ENCODE measurements at places on chromosomes 11 and 22.

- no peak for ATAC-seq
Observed at GRCh38 chr22:34427841-34428240, 507.6 kb upstream of the LARGE1 start.

DNA sequence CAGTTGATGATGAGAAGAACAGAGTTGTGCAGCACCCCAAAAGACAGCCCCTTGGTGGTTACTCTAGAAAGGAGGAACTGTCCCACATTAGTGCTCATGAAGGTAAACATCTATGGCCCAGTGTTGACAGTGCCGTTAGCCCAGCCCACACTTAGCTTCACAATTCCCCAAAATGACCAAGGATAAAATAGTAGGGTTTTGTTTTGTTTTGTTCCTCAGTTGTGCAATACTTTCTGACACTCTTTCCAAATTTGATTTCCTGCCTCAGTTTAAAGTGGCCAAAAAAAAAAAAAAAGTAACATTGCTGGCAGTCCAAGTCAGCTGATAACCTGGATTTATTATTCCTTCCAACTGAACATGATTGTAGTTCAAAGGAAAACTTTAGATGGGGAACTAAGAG is 269.4 kb downstream of the TMEM135 start:
- ATAC-seq: peak; percentile 50

GRCh38 chr11:121464352-121464946 is 11.7 kb upstream of the SORL1-AS1 start:
- peak; percentile 78 for ATAC-seq

GRCh38 chr11:61969391-61969758 is 1.9 kb upstream of the FTH1 start:
- no peak for ATAC-seq

- ATAC-seq: no peak
Observed at GRCh38 chr22:46667245-46667623, 47.0 kb downstream of the GRAMD4 start.

GRCh38 chr11:85723088-85723487 is 37.1 kb upstream of the CCDC89 start:
- no peak for ATAC-seq

DNA sequence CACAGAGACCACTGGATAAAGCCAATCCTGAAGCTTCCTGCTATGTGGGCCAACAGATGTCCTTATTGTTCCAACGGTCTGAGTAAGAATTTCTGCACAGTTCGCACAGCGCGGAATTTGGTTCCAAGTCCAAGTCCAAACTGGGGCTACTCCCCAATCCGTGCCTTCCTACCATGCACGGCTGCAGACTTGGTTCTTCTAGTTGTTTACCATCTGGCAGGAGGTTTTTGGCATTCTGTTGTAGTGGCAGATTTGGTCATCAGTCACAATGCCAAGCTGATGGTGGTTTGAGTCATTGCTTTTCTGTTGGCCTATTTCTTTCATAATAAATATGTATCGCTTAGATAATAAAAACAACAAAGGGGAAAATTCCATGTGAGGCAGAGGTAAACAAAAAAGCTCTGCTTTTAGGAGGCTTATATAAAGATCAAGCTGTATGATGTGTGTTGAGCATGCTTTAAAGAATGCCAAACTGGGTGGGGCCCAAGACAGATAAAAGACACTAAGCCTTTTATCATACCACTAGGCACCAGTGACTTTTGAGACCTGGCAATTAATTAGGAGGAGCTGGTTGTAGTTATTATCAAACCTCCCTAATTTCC is 52.5 kb upstream of the SYN3 start:
- ATAC-seq: no peak

GRCh38 chr11:112932593-112932992 is 28.6 kb upstream of the NCAM1 start:
- no peak for ATAC-seq

DNA sequence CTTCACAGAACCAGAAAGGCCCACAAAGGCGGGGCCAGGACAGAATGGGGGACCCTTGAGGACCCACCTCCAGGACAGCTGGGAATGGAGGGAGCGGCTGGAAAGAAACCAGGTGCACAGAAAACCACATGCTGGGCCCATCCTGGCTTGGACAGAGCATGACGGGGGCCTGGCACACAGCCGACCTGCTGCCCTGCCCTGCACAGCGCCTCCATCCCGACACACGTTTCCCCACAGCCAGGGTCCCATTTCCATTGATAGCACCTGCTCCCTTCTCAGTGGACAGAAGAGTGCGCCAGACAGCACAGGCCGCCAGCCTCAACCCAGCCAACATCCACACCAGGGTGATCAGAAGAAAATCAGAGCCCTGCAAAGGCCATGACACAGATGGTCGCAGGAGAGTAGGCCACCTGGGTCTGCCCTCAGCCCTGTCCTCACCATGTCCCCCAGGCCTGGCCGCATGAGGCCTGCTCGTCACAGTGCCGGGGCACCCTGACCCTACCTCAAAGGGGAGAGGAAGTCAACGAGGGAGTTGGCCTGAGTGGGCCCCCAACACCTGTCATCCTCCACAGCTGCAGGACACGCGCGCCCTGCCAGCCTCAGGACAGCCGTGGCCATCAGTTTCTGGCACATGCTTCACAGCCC is 28.1 kb downstream of the BRD1 start:
- ATAC-seq: no peak

DNA sequence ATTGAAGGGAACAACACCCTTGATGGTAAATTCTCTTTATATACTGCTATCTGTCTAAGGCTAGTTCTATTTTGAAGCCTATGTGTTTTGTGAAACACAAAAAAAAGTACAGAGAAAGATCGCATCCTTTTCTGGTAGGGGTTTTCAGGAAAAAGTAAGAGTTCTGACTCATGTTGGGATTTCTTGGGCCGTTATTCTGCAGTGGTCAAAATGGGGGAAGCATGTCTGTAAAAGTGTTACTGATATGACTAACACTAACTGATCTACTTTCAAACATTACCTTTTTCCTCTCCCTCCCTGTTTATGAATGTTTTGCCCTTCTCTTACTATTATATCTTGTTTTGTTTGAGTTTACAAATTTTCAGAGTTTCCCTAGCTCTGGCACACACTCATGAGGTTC is 53.9 kb downstream of the CTNND1 start:
- ATAC-seq: no peak

DNA sequence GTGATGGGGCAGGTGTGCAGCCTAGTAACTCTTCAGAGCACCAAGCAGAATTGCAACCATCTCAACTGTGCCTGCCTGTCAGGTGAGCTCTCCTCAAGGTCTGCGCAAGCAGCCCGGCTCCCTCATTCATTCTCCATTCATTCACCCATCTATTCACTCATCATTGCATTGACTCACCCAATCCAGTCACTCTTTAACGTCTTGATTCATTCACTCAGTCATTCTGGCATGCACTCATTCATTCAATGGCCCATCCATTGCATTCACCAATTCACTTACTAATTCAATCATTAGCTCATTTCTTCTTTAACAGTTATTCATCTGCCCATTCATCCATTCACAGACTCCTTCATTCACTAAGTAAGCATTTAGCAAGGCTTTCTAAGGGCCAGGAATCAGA is 111.8 kb downstream of the PDE2A start:
- ATAC-seq: no peak

DNA sequence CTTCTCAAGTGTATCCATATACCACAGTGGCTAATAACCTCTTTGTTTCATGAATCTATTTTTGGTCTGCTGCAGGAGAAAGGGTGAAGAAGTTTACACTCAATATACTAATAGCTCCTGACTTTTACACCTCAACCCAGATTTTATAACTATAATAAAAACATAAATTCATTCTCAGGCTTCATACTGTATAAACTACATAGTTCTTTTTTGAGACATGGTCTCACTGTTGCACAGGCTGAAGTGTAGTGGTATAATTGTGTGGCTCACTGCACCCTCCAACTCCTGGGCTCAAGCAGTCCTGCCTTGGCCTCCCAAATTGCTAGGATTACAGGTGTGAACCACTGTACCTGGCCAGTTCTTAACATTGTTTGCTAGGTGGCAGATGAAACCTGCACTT is 17.8 kb upstream of the CCDC179 start:
- no peak for ATAC-seq

GRCh38 chr11:57775491-57775890 is 13.9 kb downstream of the CTNND1 start:
- no peak for ATAC-seq

DNA sequence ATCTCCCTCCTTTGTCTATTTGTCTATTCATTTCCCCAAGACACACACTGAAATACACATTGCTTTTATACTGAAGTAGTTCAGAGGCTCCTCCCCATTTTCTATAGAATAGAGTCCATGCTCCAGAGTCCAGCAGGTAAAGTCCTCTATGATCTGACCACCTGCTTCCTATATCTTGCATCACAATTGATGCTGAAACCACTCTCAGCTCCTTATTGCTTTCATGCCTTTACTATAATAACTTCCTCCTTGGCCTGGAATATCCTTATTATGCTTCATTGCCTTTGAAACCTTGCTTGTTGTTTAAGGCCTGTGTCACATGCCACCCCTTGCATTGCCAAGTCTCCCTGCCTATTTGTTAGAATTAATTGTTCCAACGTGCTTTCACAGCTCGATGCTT is 12.6 kb downstream of the OR6Q1 start:
- ATAC-seq: no peak

DNA sequence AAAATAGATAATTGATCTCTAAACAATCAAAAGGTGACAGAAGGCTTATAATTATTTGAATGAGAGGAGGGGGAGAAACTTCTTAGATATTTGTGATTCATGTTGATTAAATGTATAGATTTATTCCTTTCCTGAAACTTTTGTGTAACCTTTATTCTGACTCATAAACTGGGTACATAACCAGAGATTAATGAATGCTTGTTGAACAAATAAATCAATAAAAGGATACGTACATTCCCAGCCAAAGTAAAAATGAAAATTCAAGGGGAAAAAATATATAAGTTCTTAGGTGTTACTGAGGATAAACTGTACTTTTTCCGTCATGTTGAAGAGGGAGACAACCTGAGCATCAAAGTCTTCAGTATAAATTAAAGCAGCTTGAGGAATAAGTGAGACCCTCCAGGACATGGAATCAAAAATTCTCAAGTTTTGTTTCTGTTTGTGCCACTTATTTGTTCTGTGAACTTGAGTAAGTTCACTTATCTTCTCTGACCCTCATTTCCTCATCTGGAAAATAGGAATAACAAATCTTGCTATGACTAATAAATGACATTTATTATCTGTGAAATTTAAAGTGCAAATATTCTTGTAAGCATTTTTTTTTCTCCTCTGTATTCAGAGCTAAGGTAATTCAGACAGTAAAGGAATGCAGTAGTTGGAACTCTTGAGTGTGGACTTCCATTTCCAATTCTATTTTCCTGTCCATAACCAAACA is 195.4 kb downstream of the METTL15 start:
- no peak for ATAC-seq

- no peak for ATAC-seq
Observed at GRCh38 chr22:36663561-36663960, 40.0 kb downstream of the CACNG2 start.

- ATAC-seq: no peak
Observed at GRCh38 chr11:10632483-10632882, 61.1 kb downstream of the IRAG1 start.

- ATAC-seq: no peak
Observed at GRCh38 chr11:102465696-102466095, 13.1 kb upstream of the TMEM123 start.

DNA sequence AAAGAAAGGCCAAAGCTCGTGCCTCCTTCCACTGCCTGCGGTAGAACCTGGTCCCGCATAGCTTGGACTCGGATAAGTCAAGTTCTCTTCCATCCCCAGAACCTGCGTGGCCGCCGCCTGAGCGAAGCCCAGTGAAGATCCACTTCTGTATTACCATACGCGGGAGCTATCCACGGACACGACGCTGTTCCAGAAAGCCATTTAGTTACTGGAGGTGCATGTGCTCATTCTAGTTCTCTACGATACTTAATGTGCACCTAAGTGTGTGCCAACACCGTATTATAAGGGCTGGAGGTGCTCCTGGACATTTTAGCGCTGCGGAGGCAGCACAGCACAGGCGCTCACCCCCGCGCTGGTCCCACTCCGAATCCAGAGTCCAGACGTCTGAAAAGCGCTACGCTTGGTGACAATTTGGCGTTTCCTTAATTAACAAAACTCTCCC is 1.4 kb downstream of the WT1 start:
- ATAC-seq: no peak

GRCh38 chr11:79467761-79468160 is 26.9 kb upstream of the TENM4 start:
- no peak for ATAC-seq

DNA sequence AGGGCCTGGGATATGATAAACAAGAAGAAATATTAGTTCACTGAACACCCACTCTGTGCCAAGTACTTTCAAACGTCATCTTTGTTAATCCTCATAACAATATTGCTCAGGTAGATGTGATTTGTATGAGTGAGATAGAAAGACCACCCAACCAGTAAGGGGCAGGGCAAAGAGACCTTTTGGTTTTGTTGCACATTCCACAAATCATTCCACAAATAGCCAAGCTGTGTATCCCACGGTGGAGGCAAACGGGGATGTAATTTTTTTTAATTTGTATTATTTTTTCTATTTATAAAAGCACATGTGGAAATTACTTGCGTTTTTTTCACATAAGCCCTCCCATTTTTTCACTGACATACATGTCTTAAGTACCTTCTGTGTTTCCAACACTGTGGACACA is 29.0 kb downstream of the LAYN start:
- no peak for ATAC-seq

GRCh38 chr11:78224906-78225420 is 36.2 kb downstream of the USP35 start:
- ATAC-seq: no peak

GRCh38 chr11:34380696-34381095 is 22.9 kb upstream of the ABTB2 start:
- ATAC-seq: no peak

DNA sequence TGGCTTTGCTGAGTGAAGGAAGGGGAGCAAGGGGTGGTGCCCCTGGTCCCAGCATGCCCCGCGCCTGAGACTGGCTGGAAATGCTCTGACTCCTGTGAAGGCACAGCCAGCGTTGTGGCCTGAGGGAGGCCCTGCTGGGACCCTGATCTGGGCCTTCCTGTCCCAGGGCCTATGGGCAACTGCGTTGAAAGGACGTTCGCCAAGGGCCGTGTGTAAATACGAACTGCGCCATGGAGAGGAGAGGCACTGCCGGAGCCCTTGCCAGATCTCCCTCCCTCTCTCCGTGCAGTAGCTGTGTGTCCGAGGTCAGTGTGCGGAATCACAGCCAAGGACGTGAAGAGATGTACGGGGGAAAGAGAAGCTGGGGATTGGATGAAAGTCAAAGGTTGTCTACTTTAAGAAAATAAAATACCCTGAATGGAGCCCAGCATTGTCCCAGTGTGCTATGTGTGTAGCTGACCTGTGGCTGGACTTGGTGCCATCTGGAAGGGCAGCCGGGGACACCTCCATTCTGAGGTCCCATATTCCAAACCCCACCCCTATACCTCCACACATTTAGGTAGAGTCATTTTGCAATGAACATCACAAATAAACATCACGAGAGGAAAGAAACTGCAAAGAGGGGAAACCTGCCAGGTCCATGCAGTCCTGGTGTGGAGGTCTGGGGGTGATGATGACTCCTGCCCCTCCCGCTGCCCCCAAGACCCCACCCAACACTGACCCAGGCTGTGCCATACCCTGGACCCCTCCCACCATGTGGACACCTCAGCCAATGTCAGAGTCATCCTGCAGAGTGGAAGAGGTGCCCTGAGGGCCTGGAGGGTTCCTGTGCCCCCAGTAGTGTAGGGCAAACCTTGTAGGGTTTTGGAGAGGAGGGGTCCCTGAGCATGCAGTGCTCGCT is 16.9 kb downstream of the RSPH14 start:
- no peak for ATAC-seq

GRCh38 chr22:45207533-45207932 is 33.2 kb downstream of the KIAA0930 start:
- no peak for ATAC-seq

Measured in gastroesophageal sphincter (tissue), 4 donors.